Stimulated activated CD8-positive, alpha-beta memory T cell treated with anti-CD3 and anti-CD28 coated beads, Interleukin-15, amount 100 ng/mL, for 1 hour (primary cell): ENCODE measurements at places on chromosomes 2 and 18.

DNA sequence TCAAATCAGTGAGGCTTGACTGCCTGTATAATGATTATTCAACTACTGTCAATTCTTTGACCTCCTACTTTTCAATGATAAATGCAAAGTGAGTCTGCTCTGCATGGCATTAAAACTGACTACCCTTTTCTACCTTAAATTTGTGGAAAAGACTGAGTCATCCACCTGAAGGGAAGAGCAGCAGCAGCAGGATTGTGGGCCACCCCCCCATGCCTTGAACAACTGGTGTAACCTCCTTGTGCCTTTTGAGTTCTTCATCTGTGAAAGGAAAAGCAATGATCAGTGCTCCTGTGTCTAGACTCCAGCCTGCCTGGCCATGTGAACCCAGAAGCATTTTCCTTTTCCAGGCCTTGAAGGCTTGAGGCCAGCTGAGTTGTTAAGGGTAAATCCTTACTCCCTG is 102.9 kb downstream of the OSR1 start:
- DNase-seq, result no peak

GRCh38 chr18:75066936-75067335 is 142.0 kb downstream of the PTGR3 start:
- no peak for DNase-seq

GRCh38 chr18:74745633-74746403 is 148.1 kb downstream of the ZNF407 start:
- DNase-seq, result no peak

DNA sequence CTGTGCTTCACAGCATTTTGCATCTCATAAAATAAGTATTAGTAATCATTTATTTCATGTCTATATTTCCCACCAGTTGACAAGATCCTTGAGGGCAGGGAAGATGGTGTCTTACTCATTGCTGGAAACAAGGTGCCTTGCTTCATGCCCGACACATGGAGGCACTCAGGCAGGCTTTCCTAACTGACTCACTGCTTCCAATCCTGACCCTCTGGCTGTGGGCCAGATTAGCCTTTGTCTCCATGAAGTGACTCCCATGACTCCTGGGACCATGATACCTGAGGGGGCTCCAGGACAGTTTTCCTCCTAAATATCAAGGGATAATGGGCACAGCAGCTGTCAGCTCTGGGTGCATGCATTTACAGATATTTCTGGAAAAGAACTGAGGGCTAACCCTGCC is 275.1 kb downstream of the AGPS start:
- DNase-seq, result no peak

DNA sequence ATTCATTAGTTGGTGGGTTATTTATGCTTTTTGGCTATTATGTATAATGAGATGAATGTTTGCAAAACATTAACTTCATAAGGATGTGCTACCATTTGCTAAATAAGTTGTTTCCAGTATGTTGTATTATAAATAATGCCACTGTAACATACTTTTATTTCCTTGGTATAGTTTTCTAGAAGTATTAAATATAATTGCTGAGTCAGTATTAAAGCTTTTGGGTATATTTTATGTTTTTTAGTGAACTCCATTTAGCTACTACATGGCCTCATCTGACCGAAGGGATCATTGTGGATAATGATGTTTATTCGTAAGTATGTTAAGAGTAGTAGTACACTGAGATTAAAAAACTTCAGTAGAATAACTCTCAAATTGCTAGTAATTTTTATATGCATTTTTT is 73.8 kb downstream of the RAB3GAP1 start:
- DNase-seq, result no peak

GRCh38 chr2:134089454-134089853 is 164.4 kb upstream of the MGAT5 start:
- DNase-seq, result no peak

DNA sequence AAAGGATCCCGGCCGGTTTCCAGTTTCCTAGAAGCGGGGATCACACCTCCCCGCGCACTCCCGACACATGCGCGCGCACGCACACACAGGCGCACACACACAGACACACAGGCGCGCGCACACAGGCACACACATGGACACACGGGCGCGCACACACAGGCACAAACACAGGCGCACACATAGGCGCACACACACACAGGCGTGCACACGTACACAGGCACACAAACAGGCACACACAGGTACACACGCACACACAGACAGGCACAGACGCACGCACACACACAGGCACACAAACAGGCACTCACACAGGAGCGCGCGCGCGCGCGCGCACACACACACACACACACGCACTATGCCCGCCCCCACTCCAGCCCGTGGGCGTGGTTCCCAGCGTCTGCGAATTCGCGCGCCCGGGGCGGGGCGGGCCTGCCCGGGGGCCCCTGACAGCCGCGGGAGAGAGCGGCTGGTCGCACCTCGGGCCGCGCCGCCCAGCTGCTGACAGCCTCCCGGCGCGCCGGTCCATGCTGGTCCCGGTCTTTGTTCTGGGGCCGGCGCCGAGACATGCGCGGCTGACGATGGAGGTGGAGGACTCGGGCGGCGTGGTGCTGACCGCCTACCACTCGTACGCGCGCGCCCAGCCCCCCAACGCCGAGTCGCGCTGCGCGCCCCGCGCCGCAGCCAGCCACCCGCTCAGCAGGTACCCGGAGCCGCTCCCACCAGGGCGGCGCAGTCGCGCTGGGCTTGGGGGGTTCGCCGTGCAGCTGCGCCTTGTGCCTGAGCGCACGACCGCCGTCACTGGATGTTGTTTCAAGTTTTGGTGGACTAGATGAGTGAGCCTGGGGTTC is at the start of gene ARHGAP28:
Gene ARHGAP28 (plus strand): TSS at position 470 of the 845 bp plus-strand sequence. CDS start 106 bp downstream, at position 576.
- no peak for DNase-seq

DNA sequence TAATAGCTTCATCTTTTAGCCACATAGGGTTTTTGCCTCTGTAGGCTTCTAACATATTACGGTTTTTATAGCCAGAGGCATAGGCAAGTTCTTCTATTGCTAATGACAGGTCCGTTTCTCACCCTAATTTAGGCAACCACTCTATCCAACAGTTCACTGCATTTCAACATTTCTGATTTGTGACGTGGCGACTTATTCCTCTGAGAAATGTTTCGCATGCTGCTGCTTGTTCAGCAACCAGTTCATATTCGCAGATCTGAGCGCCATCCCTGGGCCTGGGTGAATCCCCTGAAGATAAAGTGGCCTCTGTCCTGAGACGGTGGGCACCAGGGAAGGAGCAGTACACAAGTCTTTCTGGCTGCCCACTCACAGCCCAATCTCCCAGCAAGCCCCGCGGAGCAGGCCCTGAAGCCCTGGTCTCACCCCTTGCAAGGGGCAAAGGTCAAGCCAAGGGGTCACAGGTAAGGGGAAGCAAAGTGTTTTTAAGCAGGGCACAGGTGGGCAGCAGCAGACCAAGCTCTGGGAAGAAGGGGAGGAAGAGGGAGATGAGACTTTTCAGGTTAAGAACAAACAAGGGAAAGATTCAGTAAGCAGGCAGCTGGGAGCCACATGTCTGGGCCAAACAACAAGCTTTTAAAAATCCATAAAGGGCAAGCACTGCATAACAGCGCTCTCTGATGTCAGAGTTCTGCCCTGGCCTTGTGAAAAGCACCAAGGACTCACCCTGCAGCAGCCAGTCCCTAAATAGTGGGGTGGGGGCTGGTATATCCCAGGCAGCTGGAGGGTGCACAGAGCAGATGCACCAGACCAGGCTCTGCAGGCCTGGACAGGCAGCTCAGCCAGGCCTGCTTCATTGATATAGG is 10.8 kb upstream of the COX7A2L start:
- no peak for DNase-seq

DNA sequence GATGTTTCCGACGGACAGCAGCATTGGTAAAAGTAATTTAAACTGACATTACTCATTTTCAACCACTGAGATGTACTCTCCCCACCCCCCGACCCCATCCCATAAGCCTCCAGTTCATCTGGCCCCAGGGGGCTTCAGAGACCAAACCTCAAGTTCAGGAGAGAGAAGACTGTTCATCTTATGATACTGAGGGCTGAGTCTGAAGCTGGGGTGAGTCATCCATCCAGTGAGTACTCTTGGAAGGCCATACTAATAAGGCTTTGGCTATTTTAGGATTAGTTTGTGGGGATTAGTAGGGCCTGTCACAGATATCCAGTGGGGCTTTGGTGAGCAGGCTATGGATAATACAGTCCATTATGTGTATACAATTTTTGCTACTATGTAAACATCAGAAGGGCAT is 125.3 kb upstream of the APCDD1 start:
- DNase-seq, result no peak

DNA sequence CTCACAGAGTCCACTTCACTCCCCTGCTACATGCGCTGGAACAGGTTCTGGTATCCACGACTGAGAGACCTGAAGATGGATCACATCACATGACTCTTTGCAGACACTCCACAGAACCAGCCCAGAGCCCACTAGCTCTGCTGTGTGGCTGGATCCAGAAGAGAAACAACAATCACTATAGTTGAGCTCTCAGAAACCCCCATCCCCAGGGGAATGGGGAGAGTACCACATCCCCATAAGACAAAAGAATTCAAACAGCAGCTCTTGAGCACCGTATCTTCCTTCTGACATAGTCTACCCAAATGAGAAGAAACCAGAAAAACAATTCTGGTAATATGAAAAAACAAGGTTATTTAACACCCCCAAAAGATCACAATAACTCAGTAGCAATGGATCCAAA is 76.4 kb downstream of the ZSWIM2 start:
- no peak for DNase-seq

DNA sequence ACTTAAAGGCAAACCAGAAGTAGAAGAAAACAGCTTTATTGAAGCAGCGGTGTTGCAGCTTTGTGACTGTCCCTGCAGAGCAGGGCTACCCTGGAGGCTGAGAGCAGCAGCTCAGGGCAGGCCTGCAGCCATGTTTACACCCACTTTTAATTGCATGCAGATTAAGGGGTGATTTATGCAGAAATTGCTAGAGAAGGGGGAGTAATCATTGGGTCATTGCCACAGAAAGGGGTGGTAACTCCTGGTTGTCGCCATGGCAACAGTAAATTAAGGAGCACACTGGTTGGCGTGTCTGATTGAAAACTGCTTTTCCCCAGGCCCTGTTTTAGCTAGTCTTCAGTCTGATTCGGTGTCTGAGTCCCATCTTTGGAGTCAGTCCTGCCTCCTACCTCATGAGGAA is 195.4 kb upstream of the HDAC4 start:
- DNase-seq, result no peak

- DNase-seq, result no peak
Observed at GRCh38 chr2:220946552-220946951, 625.6 kb downstream of the EPHA4 start.

DNA sequence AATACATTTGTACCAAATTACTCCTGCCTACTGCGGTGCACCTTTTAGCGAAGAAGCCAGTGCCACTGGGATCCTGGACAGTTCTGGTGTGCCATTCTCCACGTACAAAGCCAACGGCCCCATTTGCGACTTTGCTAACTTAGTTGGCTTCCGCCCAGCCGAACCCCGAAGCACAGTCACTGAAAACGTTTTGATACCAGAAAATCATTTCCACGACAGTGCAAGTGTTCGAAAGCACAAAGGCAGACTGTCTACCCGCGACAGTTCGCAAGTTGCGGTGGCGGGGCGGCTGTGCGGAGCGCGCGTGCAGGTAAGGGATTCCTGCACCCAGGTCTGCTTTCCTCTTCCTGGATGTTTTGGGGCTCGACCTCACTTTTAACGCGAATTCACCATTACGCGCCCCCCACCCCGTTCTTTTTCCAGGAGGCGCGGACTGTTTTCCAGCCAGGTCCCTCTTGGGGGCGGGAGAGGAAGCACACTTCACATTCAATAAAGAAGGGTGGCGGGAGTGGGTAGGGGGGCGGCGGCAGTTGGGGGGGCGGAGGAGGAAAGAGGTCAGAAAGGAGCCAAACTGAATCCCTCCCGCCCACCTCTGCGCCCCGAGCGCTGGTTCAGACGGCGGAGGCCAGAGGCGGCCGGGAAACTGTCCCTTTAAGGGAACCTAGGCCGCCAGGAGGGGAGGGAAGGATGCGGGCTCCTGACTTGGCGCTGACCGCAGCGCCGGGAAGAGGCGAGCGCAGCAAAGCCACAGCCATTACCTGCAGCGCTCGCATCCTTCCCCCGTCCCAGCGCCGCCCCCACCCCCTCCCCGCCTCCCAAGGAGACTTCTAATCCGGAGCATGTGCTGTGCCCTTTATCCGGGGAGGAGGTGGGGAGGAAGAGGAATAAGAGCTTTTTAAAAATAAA is 107.4 kb upstream of the KCTD1 start:
- DNase-seq, result no peak

GRCh38 chr2:151657667-151658076 is 76.6 kb downstream of the NEB start:
- no peak for DNase-seq

DNA sequence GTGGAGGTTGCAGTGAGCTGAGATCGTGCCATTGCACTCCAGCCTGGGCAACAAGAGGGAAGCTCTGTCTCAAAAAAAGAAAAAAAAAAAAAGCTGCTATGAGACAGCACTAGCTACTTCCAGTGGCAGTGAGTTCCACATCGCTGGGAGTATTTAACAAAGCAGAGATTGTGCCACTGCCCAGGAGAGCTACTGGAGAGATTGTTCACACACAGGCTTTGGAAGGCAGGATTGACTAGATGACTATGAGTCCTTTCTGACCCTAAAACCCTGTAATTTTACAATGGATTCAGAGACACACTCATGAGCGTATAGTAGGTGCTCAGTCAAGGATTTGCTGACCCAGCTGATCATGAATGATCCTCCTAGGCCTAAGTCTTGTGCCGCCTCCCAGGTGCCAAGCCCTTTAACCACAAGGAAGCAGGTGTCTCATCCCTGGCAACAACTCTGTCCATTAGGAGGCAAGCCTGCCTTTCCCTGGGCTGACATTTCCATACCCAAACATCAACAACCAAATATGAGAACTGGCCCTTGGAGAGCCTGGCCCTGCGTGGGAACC is 45.0 kb upstream of the ODC1 start:
- DNase-seq, result no peak

- no peak for DNase-seq
Observed at GRCh38 chr18:35851286-35851970, 121.1 kb upstream of the RMP24 start.

GRCh38 chr18:21660078-21660477 is 44.5 kb downstream of the ABHD3 start:
- no peak for DNase-seq

- no peak for DNase-seq
Observed at GRCh38 chr2:109209412-109209811, 80.4 kb downstream of the SH3RF3 start.

- no peak for DNase-seq
Observed at GRCh38 chr2:19746611-19747309, 155.0 kb downstream of the TTC32 start.

DNA sequence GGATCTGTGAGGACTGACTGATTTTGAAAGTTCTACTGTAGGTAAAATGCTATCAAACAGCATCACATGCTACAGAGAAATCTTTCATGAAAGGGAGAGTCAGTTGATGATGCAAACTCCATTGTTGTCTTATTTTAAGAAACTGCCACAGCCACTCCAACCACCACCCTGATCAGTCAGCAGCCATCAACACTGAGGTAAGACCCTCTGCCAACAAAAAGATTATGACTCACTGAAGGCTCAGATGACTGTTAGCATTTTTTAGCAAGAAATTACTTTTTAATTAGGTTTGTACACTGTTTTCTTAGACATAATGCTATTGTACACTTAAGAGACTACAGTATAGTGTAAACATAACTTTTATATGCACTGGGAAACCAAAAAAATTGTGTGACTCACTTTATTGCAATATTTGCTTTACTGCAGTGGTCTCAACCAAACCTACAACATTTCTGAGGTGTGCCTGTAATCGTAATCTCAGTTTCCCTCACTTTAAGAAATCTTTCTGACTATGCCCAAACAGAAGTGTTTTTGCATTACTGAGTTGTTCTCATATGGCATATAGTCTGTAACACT is 42.8 kb downstream of the METTL8 start:
- no peak for DNase-seq
